ENCODE measurements at places on chromosomes 2 and 18.

GRCh38 chr2:230865307-230865765 is 594 bp downstream of the ITM2C start:
- peak; percentile 61 for DNase-seq

GRCh38 chr2:101823347-101823791 is 125.9 kb downstream of the MAP4K4 start:
- no peak for DNase-seq

DNA sequence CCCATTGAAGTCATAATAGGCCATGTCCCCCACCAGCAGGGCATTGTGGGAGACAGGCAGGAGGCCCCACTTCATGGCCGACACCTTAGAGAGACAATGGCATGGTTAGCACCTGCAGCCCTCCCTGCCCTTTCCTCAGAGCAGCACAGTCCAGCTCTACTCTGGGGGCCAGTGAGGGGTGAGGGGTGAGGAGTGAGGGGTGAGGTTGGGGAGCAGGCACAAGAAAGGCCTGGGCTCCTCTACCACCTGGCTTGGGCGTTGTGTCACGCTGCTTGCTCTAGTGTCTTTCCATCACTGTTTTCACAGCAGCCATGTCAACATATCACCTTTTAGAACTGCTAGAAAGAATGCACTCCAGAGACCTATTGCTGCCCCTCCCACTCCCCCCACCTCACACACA is 77.2 kb downstream of the ADD2 start:
- no peak for DNase-seq

DNA sequence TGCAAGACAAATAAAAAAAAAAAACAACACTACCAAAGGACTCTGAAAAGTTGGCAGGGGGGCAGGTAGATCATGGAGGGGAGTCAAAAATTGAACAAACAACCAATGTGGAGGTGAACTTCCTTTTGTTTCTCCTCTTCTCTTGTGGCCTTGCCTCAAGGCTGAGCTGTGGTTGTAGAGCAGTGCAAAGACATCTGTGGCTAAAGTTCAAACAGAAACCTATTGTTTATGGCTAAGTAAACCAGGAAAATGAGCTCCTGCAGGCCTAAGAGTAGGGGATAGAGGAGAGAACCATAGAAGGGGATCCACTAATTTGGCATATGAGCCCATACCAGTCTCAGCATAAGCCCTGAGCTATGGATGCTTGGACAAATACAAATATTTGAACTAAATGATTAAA is 40.2 kb upstream of the EGR4 start:
- DNase-seq, result no peak

GRCh38 chr2:147847746-147848391 is 3.0 kb downstream of the ACVR2A start:
- DNase-seq, result no peak

- no peak for DNase-seq
These were observed 59.9 kb downstream of the SH3RF3 start for GRCh38 chr2:109188898-109189297.

GRCh38 chr2:61807036-61807757 is 46.7 kb downstream of the FAM161A start:
- DNase-seq, result no peak

DNA sequence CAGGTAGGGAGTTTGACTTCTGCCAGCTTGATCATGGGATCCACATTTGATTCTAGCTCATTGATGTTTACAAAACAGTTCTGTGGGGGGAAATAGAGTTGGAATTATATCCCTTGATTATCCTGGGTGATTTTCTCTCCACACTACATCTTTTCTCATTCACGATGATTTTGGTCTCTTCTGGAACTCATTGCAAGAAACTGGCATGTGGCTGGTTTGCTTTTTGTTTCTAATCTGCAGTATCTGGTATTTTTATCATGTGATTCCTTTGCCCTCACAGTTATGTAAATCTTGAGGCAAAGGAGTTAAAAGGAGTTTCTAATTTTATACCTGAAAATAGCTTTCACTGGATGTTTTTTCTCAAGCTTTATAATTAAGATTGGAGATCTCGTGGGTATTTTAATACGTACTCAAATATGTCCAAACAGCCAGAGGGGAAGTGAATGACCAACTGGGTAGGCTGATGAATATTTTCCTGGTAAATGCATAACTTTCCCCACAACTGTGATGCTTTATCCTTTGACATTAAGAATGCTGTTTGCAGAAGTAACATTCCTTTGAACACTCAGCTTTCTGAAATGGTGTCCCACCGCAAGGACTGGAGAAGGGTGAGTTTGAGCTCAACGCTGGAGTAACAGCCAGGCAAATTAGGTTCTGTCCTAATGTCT is 502.9 kb upstream of the ZEB2 start:
- DNase-seq, result no peak

GRCh38 chr2:68196120-68196716 is 38.5 kb downstream of the PNO1 start:
- DNase-seq, result peak; percentile 30

- peak; percentile 25 for DNase-seq
These were observed 73.0 kb downstream of the COMMD1 start for GRCh38 chr2:61978522-61978921.

GRCh38 chr2:40367652-40368051 is 84.2 kb downstream of the SLC8A1 start:
- DNase-seq, result no peak

- DNase-seq, result no peak
These were observed 313.2 kb upstream of the ZEB2 start for GRCh38 chr2:144833075-144833637.

- DNase-seq, result no peak
These were observed 93.8 kb upstream of the CXCR4 start for GRCh38 chr2:136211701-136212100.

GRCh38 chr2:207155516-207156444 is 10.0 kb downstream of the KLF7 start:
- no peak for DNase-seq

DNA sequence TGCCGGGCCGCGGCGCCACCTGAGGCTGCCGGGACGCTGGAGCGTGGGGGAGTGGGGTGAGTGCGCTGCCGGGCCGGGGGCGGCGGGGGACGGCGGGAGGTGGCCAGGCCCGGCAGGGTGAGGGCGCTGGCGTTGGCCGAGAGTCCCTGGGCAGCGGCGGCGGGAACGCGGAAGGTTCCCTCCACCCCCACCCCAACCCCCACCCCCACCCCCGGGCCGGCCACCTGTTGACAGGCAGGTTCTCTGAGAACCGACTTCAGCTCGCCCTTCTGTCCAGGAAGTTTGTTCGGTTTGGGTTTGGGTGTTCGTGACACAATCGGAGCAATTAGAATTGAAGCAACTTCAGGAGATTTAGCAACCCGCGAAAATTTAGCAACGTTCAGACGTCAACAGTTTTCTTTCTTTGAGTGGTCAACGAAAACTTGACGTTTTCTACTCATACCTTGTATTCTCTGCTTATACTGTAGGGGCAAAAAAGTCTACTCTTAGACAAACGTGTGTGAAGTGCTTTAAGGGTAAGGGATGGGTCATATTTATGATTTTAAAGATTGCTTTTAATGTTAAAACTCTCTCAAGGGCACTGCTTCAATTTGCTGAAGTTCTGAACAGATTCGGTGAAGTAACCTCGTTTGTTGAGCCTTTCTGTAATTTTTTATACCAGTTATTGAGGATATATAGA is 9.3 kb downstream of the OTX1 start:
- DNase-seq, result no peak

- DNase-seq, result peak; percentile 32
These were observed 1.3 kb upstream of the ZNF24 start for GRCh38 chr18:35345460-35345921.

DNA sequence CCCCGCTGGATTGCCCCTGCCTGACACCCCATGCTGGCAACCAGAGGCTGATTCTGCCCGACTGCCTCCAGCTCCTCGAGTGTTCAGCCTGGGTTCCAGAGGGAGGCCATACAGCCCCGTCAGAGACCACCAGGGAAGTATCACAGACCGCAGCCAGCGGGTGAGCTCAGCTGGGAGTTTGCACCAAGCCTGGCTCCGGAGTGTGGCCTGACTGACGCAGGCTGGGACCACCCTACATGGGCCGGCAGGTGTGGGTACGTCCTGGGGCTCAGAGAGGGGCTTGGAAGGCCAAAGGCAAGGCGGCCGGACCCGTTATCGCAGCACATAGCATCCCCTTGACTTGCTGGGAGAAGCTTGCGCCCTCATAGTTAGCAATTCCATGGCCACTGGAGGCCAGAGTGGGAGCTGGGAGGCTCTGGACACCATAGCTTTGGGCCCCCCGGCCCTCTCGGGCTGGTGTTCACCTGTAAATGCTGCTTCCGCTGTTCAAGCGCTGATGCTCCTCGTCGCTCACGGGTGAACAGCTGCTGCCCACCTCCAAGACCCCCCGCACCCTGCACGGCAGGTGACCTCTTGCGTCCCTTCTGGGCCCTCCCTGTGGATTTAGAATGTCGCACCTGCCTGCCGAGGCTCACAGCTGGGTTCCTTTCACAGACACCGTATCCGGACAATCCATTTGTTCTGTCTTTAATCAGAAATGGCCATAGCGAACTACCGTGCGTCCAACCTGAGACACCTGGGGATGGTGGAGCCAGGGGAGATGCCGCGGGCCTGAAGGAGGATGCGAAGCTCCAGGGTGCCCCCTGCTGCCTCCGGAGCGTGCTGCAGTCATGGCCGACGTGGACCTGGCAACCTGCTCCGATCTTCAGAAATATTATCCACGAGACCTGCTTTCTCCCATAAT is 31.2 kb upstream of the SLC66A3 start:
- DNase-seq, result peak; percentile 50

DNA sequence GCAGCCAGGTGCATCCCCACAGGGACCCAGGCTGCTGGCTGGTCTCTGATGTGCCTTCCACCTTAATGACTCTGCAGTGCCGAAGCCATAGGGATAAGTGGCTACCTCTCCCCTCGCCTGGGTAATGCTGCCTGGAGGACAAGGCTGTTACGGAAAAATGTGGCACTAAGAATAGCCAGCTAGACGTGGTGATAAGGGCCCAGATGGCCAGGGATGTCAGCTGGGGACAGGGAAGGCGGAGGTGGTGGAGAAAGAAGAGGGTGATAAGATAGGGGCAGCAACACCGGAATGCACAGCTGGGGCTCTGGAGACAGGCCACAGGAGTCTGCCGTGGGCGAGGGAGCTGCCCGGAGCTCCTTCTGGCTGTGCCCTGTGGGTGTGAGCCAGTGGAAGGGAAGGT is 170.6 kb downstream of the FHOD3 start:
- DNase-seq, result peak; percentile 35

GRCh38 chr2:217834057-217834620 is 168.7 kb downstream of the TNS1 start:
- no peak for DNase-seq

GRCh38 chr2:219570194-219570923 is 980 bp downstream of the OBSL1 start:
- DNase-seq, result no peak

- DNase-seq, result no peak
These were observed 113.5 kb downstream of the PHLPP1 start for GRCh38 chr18:62828852-62829251.

- peak; percentile 79 for DNase-seq
These were observed 697 bp downstream of the LGALSL start for GRCh38 chr2:64454386-64455332.

DNA sequence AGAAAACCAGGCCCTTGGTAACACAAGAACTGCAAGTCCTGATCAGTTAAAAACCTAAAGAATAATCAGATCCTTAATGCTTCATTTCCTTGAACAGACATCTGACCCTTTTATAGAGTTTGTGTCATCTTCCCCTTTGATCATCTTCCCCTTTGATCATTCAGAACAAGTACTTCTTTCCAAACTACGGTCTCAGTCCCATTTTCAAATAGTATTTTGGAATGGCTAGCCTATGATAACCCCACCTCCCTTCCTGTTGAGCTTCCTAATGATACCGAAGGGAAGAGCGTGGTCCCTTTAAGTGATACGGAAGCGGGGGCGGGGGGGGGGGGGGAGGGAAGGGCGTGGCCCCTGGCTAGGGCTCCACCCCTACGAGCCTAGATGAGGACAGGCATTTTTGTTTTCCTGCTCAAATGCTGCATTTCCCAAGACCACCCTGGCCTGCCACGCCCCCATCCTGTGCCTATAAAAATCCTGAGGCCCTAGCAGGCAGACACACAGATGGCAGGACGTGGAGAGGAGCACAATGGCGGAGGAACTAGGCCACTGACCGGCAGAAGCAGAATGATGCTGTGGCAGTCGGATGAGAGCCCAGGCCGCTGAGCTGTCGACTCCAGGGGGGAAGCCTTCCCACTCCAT is 24.1 kb upstream of the CHRNA1 start:
- DNase-seq, result no peak

GRCh38 chr2:241762933-241763369 is 13.7 kb upstream of the GAL3ST2 start:
- DNase-seq, result no peak

DNA sequence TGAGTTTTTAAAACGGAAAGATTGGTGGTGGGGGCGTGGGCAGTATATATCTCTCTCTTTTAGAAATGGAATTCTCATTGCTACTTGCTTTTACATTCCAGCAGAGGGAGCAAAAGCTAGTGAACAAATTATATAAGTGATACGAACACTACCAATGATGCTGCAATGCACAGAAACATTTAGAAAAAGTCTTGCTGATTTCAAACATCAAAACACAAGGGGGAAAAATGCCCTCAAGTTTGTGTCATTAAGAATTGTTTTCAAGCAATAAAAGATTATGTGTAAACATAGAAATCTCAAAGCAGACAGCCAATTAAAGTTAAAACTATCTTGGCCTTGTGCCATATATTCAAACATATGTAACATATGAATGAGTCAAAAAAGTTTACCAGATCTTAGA is 296.3 kb upstream of the KCNJ3 start:
- no peak for DNase-seq

DNA sequence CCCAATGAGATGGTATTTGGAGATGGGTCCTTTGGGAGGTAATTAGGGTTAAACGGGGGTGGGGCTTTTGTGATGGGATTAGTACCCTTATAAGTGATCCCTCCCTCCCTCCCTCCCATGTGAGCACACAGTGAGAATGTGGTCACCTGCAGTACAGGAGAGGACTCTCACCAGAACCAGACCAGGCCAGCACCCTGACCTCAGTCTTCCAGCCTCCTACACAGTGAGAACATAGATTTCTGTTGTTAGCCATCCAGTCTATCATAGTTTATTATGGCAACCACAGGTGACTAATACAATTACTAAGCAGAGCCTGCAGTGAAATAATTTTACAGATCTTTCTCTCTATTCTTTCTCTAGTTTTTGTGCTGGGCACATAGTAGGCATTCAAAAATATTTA is 137.7 kb upstream of the PKDCC start:
- DNase-seq, result no peak

DNA sequence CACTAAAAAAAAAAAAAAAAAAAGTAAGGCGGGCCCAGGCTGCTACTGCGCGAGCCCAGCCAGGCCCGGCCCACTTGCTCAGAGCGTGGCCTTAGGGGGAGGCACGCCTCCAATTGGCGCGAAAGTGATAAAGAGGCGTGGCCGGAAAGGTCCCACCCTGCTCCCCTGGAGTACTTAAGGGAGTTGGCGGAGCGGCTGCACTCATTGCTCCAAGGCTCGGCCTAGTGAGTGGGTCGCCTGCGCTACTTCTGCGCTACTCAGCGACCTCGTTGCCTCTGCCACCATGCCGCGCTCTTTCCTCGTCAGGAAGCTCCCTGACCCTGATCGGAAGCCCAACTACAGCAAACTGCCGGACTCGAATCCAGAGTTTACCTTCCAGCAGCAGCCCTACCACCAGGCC is 36.9 kb downstream of the UNC80 start:
- no peak for DNase-seq

GRCh38 chr2:59630789-59631188 is 922.7 kb downstream of the BCL11A start:
- no peak for DNase-seq

- peak; percentile 92 for DNase-seq
These were observed 87.3 kb downstream of the ACAA2 start for GRCh38 chr18:49725809-49726674.
